ENCODE measurements at places on chromosomes 3 and 15.

DNA sequence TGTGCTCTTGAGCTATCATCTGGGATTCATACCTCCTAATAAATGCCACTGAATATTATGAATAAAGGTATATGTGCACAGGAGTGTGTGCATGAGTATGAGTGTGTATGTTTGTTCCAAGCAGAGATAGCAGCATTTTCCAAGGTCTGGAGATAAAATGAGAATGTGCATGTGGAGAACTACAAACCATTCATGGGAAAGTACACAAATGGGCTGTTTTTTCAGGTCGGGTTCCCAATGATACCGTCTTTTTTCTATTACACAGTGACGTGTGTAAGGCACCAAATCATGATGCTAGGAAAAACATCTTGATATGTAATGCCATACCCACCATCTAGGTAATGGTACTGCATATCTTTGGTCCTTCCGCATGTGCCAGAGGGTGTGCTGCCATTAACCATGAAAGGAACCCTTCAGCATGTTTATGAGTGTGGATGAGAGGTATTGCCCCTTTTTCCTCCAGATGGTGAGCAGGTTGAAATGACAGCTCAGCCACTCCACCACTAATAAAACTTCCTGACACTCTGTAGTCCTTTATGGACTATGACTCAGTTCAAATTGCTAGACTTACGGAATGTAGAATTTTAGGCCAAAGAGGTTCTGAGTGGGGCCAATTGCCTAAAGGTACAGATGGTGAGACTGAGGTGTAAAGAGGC lies 36.4 kb upstream of the COPB2 start:
- no peak for DNase-seq

DNA sequence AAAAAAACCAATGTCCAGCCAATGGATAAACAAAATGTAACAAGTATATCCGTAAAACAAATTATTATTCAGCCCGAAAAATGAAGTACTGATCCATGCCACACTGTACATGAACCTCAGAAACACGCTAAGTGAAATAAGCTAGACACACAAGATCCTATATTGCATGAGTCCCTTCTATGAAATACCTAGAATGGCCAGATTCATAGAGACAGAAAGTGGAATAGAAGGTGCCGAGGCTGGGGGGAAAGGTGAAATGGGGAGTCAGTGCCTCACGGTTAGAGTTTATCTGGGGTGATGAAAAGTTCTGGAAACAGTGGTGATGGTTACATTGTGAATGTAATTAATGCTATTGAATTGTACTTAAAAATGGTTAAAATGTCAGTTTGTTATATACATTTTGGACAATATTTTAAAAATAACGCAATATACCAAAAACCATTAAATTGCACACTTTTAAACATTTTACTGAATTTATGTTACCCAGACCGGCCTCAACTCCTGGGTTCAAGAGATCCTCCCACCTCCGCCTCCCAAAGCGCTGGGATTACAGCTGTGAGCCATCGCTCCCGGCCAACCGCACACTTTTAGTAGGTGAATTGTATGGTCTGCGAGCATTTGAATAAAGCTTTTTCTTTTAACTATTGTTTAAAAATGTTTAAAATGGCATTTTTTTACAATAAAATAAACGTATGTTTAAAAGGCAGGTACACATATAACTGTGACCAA lies 2.1 kb downstream of the RNF168 start:
- no peak for DNase-seq

DNA sequence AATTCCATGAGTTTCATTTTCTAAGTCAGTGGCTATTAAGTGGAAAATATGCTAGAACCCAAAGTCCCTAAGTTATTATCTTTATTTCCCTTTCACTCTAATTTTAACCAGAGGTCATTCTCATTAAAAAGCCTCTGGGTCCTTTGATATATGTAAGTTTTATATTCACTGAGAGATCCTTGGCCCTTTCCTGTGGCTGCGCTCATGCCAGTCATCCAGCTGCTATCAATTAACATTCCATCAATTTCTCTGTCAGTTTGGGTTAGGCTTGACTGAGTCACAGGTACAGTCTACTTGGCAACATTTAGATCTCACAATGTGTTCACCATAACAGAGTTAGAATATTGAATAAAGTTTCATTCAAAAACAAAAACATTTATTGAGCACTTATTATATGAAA lies 58.0 kb upstream of the FBN1 start:
- no peak for DNase-seq

DNA sequence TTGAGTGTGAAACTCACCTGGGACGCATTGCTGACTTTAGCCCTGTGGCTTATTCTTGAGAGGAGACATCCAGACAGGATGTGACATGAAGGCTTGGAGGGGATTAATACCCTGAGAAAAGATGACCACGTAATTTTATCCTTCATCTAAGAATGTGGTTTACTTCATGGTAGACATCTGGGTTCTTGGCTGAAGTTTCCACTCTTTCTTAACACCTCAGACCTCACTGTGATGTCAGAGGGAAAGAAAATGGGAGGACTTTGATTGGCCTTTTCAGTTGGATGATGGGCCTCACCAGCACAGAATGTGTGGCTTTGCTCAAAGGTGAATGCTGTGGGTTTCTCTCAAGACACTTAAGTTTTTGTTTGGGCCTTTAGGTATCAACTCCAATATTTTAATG lies 16.5 kb downstream of the GORASP1 start:
- no peak for DNase-seq

- no peak for DNase-seq
These were observed 36.3 kb upstream of the MEX3B start for GRCh38 chr15:82081914-82082762.

DNA sequence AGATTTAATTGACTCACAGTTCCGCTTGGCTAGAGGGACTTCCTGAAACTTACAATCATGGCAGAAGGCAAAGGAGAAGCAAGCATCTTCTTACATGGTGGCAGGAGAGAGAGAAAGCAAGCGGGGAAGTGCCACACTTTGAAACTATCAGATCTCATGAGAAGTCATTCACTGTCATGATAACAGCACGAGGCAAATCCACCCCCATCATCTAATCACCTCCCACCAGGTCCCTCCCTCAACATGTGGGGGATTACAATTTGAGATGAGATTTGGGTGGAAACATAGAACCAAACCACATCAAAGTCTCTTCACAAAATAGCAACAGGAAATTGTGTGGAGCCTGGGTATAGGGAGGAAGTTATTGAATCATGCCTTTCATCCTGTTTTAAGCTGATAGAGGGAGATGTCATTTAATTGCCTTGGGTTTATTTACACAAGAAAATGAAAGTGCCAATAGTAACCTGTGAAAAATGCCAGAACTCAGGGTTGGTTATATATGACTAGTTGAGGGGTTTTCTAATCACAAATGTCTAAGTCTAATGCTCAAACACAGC lies 624.8 kb upstream of the LMCD1 start:
- DNase-seq = no peak

All from activated naive CD8-positive, alpha-beta T cell treated with anti-CD3 and anti-CD28 coated beads, Interleukin-2, amount 10 ng/mL, durations not matched to agents 7 days and 5 days (primary cell).